ENCODE measurements at places on chromosomes 7 and 10. TPM values are rescaled to one million over a fixed set of nuclear protein-coding genes. Genes with fewer than 3 reads are reported as not detected.

DNA sequence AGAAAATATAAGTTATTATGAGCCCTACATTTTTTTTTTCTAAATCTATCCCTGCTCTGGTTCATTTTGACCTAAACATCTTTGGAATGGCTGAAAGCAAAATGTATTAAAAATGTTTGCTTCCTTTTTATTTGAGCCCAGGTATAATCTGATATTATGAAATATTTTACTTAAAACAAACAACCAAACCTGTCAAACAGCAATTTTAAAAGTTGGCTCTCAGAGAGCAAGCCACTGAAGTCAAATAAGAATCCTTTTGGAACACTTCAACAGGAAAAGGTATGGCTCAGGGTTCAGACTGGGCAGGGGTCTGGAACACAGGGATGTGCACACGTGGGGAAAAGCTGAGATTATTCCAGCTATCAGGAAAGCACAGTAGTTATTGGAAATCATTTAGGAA lies 782.9 kb downstream of the CCSER2 start:
- no peak for DNase-seq

- no peak for DNase-seq
These were observed 65.0 kb downstream of the STK17A start for GRCh38 chr7:43647673-43648472.

DNA sequence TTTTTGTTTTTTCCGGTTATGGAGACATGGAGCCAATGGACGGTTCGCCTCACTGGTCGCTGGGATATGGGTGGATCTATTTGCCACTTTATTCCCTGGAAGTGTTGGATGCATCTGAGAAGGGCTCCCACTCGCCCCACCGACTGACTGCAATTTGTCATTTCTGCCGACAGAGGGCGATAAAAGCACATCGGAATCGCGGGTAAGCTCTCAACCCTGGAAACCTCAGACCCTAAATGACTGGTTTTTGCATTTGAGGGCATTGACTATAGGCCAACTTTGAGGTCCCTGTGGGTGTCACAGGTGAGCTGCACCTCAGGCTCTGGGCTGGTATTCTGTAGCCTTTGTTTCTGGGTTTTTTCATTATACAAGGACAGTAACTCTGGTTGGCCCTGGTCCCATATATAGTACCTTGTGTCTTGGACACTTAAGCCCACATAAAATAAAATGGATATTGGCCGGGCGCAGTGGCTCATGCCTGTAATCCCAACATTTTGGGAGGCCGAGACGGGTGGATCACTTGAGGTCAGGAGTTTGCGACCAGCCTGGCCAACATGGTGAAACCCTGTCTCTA lies 11.9 kb upstream of the OPALIN start:
- DNase-seq: peak; percentile 59

The ELFN1 gene
- total RNA-seq: not detected

Data from naive thymus-derived CD4-positive, alpha-beta T cell (primary cell).